Activated naive CD4-positive, alpha-beta T cell treated with anti-CD3 and anti-CD28 coated beads, Interleukin-2, amount 10 ng/mL, durations not matched to agents 7 days and 5 days (primary cell): ENCODE measurements at places on chromosomes 3 and 15.

- H3K4me1 ChIP-seq, result no peaks in the 10 kb centered on the region
- H3K4me3 ChIP-seq, result no peak overlapping the region
- H3K27ac ChIP-seq, result no peak overlapping the region
- peaks cover 33% of the 10 kb centered on the region for H3K27me3 ChIP-seq
- DNase-seq, result no peak
These were observed 82.0 kb upstream of the EPHB3 start for GRCh38 chr3:184479426-184480126.

DNA sequence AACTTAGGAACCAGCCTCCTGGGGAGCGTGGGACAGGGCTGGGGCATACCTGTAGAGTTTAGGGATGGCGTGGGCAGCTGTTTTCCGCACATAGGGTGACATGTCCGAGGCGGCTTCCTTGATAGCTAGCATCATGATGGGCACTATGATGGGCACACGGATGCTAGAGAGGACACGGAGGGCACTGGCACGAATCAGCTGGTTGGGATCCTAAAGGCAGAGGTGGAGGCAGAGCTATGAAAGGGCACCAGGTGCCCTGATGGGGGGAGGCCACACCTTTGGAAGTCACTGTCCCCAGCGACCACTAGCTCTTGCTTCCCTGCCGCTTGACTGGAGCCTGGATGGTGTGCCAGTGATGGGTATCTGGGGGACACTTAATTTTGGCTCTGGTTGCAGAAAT, 28.3 kb downstream of the AP3B2 start:
- H3K4me3 ChIP-seq, result peak overlapping the region; percentile 75
- DNase-seq, result no peak
- no peaks in the 10 kb centered on the region for H3K36me3 ChIP-seq
- H3K27ac ChIP-seq, result no peak overlapping the region
- H3K27me3 ChIP-seq, result peaks cover 40% of the 10 kb centered on the region

DNA sequence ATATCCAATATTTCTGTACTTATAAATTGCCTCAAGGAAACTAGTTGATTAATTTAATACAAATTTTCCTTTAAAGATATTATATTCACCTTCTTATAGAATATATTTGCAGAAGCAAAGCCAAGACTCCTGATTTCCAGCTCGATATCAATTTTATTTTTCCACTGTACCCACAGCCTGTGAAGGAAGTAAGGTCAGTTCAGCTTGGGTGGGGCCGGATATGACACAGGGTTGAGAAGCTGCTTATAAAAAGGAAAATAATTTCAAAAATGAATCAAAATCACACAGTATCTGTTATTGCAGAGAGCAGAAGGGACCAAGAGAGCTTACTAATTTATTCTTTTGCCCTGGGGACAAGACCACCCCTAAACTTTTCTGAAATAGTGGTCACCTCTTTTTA, 491.4 kb downstream of the TUSC7 start:
- H3K4me1 ChIP-seq, result no peaks in the 10 kb centered on the region
- H3K4me3 ChIP-seq, result no peak overlapping the region
- no peaks in the 10 kb centered on the region for H3K36me3 ChIP-seq
- H3K27ac ChIP-seq, result no peak overlapping the region
- DNase-seq, result no peak

GRCh38 chr3:27658741-27659140, 63.4 kb downstream of the EOMES start:
- H3K36me3 ChIP-seq, result no peaks in the 10 kb centered on the region
- peaks cover 2% of the 10 kb centered on the region for H3K4me1 ChIP-seq
- no peak overlapping the region for H3K4me3 ChIP-seq
- H3K27me3 ChIP-seq, result no peaks in the 10 kb centered on the region
- no peak for DNase-seq
- H3K27ac ChIP-seq, result no peak overlapping the region

GRCh38 chr3:185693985-185694653, 108.0 kb downstream of the SENP2 start:
- H3K4me3 ChIP-seq, result no peak overlapping the region
- H3K27ac ChIP-seq, result no peak overlapping the region
- no peaks in the 10 kb centered on the region for H3K36me3 ChIP-seq
- no peak for DNase-seq

GRCh38 chr15:76576523-76577279, 240.1 kb downstream of the ISL2 start:
- peaks cover 20% of the 10 kb centered on the region for H3K4me1 ChIP-seq
- DNase-seq, result no peak
- H3K27me3 ChIP-seq, result no peaks in the 10 kb centered on the region
- peaks cover 6% of the 10 kb centered on the region for H3K36me3 ChIP-seq

- no peak for DNase-seq
- H3K4me1 ChIP-seq, result no peaks in the 10 kb centered on the region
- no peaks in the 10 kb centered on the region for H3K36me3 ChIP-seq
- H3K27ac ChIP-seq, result no peak overlapping the region
- no peaks in the 10 kb centered on the region for H3K27me3 ChIP-seq
- H3K4me3 ChIP-seq, result no peak overlapping the region
These were observed 79.7 kb upstream of the CDIN1 start for GRCh38 chr15:36499412-36500389.

DNA sequence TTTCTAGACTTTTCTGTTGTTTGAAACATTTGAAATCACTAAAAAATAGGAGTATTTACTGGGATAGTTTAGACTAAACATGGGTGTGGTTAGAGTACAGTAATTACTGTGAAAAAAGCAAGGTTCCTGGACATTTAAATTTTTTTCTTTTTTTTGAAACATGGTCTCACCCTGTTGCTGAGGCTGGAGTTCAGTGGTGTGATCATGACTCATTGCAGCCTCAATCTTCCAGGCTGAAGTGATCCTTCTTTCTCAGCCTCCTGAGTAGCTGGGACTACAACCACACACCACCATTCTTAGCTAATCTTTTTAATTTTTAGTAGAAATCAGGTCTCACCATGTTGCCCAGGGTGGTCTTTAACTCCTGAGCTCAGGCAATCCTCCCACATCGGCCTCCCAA, 20.4 kb upstream of the CELF6 start:
- H3K4me3 ChIP-seq, result no peak overlapping the region
- DNase-seq, result no peak
- H3K27me3 ChIP-seq, result no peaks in the 10 kb centered on the region
- no peaks in the 10 kb centered on the region for H3K4me1 ChIP-seq
- H3K27ac ChIP-seq, result no peak overlapping the region

- no peaks in the 10 kb centered on the region for H3K36me3 ChIP-seq
- H3K4me3 ChIP-seq, result no peak overlapping the region
- peaks cover 35% of the 10 kb centered on the region for H3K27me3 ChIP-seq
- no peak overlapping the region for H3K27ac ChIP-seq
These were observed 15.4 kb downstream of the SCN5A start for GRCh38 chr3:38634111-38634510.

DNA sequence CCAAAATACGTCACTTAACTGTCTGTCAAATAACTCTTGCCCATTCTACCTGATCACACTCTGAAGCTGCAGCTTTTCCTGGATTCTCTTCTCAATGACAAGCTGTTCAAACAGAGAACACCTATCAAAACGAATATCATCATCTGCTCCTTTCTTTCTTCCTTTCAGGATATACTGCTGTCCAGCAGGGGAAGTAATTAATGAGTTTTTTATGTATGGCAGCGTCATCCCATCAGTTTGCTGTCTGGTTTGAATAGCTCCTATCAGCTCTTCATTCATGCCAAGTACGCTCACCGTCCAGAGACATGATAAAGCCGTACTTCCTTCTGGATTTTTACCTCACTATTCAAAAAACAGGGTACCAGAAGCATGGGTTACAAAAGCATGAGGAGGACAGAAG, at the start of gene CHRM5:
Gene CHRM5 (plus strand): TSS at position 274 of the 400 bp plus-strand sequence. CDS start 94,221 bp downstream, outside the sequence.
- H3K27ac ChIP-seq, result no peak within 1 kb of the TSS
- no peaks in the 10 kb centered on the region for H3K4me1 ChIP-seq
- H3K36me3 ChIP-seq, result no peaks in the 10 kb centered on the region
- H3K27me3 ChIP-seq, result no peaks in the 10 kb centered on the region
- DNase-seq, result no peak

DNA sequence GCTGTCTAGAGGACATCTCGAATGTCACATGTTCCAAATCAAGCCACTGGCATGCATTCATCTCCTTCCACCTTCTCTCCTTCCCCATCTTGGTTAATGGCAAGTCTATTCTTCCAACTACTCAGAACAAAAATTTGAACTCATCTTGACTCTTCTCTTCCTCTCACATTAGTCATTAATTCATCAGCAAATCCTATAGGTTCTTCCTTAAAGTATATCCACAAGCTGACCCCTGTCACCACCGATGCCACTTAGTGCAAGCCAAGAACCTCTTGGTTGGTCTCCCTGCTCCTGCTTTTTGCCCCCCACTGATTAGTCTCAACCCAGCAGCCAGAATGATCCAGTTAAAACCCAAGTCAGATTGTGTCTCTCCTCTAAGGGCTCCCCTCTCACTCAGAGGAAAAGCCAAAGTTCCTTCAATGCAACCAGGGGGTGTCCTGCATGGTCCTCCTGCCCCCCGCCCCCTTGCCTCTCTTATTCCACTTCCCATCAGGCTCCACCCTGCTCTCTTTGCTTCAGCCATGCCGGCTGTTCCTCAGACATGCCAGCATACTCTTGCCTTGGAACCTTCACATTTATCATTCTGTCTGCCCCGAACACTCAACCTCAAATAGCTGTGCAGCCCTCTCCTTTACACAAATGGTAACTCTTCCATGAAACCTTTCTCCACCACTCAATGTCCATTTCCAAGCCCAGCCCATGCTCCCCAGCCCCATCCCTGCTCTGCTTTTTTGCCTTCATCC, 1.0 kb upstream of the GALNT15 start:
- H3K4me3 ChIP-seq, result no peak overlapping the region
- H3K4me1 ChIP-seq, result no peaks in the 10 kb centered on the region
- peaks cover 35% of the 10 kb centered on the region for H3K27me3 ChIP-seq
- DNase-seq, result no peak

- DNase-seq, result no peak
- no peaks in the 10 kb centered on the region for H3K4me1 ChIP-seq
- H3K4me3 ChIP-seq, result no peak overlapping the region
- H3K27ac ChIP-seq, result no peak overlapping the region
These were observed 56.1 kb upstream of the WNT5A start for GRCh38 chr3:55543181-55543614.

GRCh38 chr15:69747193-69747592, 294.6 kb downstream of the RPLP1 start:
- no peak overlapping the region for H3K27ac ChIP-seq
- H3K27me3 ChIP-seq, result peaks cover 53% of the 10 kb centered on the region
- no peak for DNase-seq
- peaks cover 67% of the 10 kb centered on the region for H3K4me1 ChIP-seq
- peaks cover 8% of the 10 kb centered on the region for H3K36me3 ChIP-seq

DNA sequence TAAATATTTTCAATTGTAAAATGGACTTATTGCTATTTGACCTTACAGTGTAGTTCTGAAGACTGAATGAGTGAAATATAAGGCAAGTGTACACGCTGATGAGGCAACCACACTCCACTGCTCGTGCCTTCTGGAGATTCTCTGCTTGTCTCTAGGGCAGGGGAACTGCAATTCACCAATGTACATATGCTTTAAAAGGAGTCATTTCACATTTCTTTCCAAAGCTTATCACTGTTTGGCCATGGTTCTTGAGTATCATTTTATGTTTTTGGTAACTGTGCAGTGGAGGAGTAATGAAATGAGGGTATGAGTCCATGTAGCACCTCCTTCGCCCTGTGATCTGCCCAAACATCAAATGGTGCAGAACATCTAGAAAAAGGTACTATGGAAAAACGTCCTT, 43.7 kb downstream of the CCR4 start:
- DNase-seq, result no peak
- H3K36me3 ChIP-seq, result peaks cover 33% of the 10 kb centered on the region
- no peak overlapping the region for H3K4me3 ChIP-seq
- H3K27ac ChIP-seq, result no peak overlapping the region
- H3K4me1 ChIP-seq, result peaks cover 56% of the 10 kb centered on the region

DNA sequence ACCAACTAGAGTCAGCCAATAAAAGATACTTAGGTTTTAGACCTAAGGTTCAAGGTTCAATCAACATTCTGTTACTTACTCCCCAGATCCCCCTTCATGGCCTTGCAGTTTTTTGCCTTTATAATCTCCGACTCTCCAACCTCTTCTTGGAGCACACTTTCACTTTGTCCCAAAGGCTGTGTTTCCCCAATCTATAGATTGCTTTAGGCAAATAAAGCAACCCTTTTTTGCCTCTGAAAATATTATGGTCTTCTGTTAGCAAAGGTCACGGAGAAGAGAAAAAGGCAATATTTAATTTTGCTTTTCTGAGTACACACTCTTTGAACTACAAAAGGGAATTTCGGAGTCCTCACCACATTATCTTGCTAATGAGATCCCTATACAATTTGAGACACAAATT, 268.1 kb downstream of the PLOD2 start:
- no peak for DNase-seq
- H3K27ac ChIP-seq, result no peak overlapping the region
- H3K4me1 ChIP-seq, result no peaks in the 10 kb centered on the region
- no peaks in the 10 kb centered on the region for H3K36me3 ChIP-seq
